Stimulated activated CD8-positive, alpha-beta memory T cell treated with anti-CD3 and anti-CD28 coated beads, Interleukin-2, amount 100 ng/mL, for 1 hour (primary cell): ENCODE measurements at places on chromosomes 16 and 17.

GRCh38 chr16:72220875-72221629 is 49.1 kb upstream of the PMFBP1 start:
- DNase-seq: no peak

GRCh38 chr17:39742856-39743436 is 5.2 kb downstream of the GRB7 start:
- no peak for DNase-seq

- no peak for DNase-seq
These were observed 189.9 kb downstream of the AATF start for GRCh38 chr17:37138571-37139120.

DNA sequence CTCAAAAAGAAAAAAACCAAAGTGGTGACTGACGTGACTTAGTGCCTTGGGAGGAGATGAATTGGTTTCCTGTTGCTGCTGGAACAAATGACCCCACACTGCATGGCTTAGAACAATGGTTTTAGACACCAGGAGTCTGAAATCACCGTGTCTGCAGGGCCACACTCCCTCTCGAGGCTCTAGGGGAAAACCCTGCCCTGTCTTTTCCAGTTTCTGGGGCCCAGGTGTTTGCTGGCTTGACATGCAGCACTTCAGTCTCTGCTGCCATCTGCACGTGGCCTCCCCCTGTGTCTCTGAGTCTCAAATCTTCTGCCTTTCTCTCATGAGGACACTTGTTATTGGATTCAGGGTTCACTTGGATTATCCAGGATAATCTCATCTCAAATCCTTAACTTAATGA is 323.8 kb upstream of the TNRC6C start:
- no peak for DNase-seq
